H54 (cell line): ENCODE measurements at places on chromosomes 4 and X.

GRCh38 chrX:20720954-20721626 is 454.4 kb upstream of the RPS6KA3 start:
- no peak for DNase-seq

- no peak for DNase-seq
These were observed 35.6 kb upstream of the CDKN2AIP start for GRCh38 chr4:183408796-183409195.

DNA sequence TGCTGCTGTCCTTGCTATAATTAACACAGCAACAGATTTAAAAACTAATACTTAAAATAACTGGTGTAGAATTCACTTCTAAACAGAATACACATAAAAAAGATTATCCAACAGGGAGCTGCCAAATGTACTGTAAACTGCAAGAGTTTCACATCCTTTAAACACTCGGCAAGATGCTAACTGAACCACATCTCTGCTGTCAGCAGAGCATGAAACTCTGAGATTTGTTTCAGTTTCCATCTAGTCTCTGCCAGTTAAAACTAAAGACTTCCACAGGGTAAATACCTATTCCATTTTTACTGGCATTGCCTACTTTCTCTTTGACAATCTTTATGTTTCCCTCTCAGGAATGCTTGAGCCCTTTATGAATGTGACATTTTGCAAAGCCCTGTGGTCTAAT is 127.7 kb downstream of the SLC7A11 start:
- DNase-seq, result no peak

DNA sequence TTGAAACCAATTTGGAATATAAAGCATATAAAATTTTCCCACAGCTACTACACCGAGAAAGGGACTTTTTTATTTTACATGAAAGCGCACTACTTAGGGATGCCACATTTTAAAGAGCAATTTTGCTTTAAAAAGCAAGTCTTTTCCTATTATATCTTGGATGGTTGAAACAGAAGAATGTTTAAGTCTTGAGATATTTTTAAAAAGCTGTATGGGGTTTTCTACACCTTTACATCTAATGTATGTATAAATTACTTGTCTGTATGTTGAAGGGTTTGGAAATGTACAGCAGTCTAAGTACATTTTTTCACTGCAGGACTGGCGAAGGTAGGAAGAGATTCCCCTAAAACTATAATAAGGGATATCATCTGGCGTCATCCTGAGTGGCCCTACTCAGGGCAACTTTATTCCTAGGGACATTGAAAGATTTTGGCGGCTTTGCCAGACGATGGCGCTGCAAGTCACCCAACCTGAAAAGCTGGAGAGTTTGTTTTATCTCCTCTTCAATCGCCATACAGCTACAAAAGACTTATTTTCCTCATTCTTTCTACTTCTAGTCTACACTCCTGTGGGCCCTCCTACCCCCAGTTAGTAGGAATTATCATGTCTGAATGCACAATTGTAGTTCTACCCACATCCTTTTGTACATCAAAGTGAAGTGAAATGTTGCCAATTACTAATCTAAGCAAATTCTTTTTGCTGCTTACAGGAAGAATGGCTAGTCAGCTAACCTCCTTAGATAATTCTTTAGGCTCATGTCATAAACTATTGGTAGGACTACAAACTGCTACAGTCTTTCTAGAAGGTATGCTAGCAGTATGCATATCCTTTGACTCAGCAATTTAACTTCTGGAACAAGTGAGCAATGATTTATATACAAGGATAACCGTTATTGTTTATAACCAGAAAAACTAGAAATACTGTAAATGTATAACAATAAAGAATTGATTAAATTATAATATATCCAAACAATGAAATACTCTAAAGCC is 782 bp upstream of the NEK1 start:
- peak; percentile 18 for DNase-seq

DNA sequence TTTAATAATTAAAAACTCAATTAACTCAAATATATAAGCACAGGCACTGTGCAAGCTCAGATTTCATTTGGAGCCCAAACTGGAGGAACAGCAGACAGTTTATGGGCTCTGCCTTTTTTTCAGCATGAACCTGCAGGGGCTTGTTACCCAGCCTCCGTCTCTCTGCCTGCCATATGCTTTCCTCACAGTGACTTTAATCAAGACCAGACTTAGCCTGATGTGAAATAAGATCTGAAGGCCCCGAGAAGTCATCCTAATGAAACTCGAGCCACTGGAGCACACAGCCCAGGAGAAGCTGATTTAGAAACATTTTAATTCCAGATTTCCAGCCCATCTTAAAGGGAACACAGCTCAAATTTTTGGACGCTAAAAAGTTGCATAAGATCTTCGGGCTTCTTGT is 55.6 kb downstream of the SPATA18 start:
- DNase-seq, result no peak

GRCh38 chr4:186820391-186820891 is 96.8 kb upstream of the FAT1 start:
- DNase-seq, result no peak

- DNase-seq, result no peak
These were observed 4.5 kb downstream of the CHRDL1 start for GRCh38 chrX:110791071-110791470.

GRCh38 chrX:13078739-13079444 is 34.5 kb upstream of the FAM9C start:
- no peak for DNase-seq

GRCh38 chr4:158002173-158002572 is 170.7 kb downstream of the GASK1B start:
- DNase-seq, result no peak

- no peak for DNase-seq
These were observed 2518.5 kb downstream of the ARAP2 start for GRCh38 chr4:33725861-33726260.

DNA sequence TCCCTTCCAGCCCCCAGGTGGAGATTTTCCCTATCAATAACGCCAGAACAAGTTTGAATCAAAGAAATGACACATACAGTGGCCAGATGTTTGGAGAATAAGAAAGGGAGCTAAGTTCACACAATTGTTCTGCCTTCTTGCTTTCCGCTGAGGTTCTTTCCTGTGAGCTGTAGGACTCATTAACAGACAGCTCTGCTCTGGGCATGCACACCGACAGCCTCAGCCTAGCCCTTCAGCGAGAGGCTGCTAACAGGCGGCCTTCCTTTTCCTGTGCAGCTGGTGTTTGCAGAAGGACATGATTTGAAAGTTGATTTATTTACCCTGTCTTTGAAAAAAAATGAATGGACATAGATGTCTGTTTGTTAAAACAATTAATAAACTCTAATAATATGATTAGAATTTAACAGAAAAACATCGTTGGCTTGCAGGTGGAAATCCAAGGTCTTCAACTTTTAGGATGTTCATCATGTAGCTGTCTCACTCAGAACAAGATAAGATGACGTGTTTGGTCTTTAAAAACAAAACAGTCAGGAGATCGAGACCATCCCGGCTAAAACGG is 183.3 kb downstream of the KDR start:
- DNase-seq, result no peak

DNA sequence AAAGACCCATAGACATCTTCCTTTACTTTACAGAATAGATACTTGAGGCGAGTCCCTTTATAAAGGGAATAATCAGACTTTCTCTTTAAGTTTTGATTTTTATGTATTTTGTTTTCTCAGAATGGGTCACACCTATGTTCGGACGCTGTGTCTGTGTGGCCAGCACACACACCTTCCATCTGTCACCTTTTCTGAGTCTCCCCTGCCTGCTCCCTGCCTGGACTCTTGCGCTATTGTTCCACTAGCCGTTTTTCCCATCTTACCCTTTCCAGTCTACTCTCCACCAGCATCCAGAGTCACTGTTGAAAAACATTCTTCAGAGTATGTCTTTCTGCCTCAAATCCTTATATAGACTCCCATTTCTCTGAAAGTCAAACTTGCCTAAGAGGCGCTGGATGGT is 236.1 kb downstream of the MAML3 start:
- DNase-seq, result no peak

DNA sequence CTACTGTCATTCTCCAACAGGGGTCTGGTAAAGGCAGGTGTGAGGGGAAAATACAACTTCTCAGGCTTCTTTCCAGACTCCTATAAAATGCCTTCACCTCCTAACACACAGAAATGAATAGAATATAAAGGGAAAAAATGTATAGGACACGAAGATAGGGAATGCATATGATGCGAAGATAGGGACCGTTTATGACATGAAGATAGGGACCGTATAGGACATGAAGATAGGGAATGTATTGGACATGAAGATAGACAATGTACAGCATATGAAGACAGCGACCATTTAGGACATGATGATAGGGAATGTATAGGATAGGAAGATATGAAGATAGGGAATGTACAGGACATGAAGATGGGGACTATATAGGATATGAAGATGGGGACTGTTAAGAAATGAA is 10.5 kb downstream of the IRF2 start:
- DNase-seq, result no peak

GRCh38 chr4:155811083-155811482 is 52.3 kb downstream of the GUCY1B1 start:
- DNase-seq, result no peak

DNA sequence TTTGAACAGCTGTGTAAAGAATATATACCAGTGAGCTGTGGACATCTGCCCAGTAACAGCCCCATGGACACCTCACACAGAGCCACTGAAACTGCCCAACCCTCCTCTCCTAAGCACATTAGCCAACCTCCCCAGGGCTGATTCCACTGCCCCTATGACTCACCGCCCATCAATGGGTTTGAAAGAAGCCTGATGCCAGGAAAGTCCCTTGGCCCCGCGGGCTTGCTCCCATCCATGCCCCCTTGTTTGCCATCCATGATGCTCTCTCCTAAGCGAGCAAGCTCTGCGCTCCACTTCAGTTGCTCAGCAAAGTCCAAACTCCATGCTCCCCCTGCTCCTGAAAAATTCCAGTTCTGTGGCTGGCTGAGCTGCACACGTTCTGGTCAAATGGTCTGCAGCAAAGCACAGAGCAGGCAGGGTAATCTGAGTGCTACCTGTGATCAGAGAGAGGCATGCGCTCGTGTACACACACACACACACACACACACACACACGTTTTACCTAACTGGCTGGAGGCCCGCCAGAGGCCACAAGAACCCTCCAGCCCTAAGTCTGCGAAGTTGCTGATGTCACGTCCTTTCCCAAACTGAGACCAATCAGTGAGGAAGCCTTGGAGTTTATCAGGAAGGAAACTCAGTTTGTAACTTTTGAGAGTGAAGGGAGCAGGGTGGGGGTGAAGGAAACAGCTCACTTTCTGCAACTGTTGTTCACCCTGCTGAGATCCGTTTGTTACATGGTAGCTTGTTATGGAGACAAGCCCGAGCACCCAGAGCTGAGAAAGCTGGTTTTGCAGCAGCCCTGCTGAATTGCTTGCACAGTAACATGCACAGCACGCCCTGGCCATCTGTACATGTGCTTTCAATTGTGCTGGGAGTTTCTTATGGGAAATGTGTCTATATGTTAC is at the start of gene ASB9:
TSS of gene ASB9 (minus strand) at position 466 of the 904 bp plus-strand sequence. CDS start at position 257, 209 bp downstream.
- DNase-seq, result peak; percentile 42

- no peak for DNase-seq
These were observed 94.2 kb downstream of the TENM3 start for GRCh38 chr4:182337366-182337765.

DNA sequence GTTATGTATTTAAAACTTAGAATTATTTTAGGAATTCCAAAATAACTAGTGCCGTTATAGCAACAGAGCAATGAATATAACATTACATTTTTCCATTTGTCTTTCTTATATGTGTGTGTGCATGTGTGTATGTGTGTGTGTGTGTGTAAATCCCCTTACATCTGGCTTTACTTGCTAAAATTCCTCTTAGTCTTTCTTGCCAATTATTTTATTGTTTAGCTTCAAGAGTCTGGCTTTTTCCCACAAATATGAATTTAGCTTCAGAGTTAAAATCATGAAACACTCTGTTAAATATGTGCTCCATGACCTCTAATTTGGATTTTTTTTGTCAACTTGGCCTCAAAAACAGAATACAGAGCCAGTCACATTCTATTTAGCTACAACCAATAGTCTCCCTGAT is 18.9 kb downstream of the FGF13 start:
- DNase-seq, result no peak

GRCh38 chr4:8647626-8648025 is 55.1 kb downstream of the CPZ start:
- DNase-seq, result no peak

DNA sequence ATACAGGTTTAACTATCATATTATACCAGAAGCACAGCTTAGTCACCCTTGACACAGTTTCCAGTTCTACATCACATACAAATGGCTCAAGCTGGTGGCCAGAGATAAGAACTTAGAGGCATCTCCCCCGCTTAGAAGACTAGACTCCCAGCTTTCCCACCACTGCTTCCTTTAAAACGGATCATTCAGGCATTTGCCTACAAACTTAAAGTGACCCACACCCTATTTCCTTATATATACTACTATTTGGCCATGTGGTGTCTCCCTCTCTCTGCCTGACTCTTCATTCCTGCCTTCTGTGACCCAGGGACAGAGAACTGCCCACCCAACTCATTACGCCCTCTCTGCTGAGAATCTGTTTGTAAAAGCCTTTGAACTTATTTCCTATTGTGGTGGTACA is 781.2 kb upstream of the DIAPH2 start:
- DNase-seq, result no peak

DNA sequence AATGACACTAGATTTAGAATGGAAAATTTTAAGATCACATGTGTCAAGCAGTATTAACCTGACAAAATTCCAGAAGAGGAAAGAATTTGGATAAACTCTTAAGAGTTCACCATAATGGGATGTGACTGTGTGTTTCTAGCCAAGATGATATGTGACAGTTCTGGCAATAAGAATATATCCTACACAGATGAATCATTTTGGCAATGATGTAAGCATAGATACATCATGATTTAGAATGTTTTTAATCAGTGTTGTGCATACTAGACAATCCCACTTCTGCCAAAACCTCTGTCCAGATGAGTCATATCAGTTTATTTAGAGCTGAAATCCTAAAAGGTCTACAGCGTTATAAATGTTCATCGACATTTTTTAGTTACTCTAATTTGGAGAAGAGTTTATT is 48.8 kb downstream of the PTCHD1 start:
- no peak for DNase-seq

- DNase-seq, result no peak
These were observed 9.2 kb downstream of the VSIG4 start for GRCh38 chrX:66030505-66031317.

- no peak for DNase-seq
These were observed 46.3 kb upstream of the AFAP1 start for GRCh38 chr4:7985891-7986441.

DNA sequence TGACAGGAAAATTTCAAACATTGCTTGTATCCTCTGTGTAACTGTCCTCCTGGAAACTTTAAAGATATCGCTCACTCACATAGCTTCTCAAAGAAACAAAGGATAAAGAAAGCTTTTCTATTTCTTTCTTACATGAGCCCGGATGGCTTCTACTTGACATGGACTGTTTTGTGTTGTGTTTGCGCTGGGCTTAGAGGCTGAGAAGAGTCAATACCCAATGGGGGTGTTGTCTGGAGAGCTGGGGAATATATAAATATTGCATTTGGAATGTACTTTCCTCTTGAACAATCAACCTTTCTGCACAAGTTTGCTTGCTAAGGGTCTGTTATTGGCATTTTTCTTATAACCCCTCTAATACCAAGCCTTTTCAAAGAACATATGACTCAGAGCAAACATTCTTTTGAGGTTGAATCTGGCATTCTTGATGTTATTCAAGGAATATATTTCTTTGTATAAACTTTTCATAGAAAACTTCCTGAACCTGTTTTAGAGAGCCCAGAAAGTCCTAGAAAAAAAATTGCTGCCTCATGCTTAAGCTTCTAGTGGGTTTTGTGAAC is 331.9 kb downstream of the PACRGL start:
- no peak for DNase-seq

- no peak for DNase-seq
These were observed 188.9 kb downstream of the COL25A1 start for GRCh38 chr4:109113521-109113920.

- DNase-seq, result no peak
These were observed 97.3 kb upstream of the DDX3X start for GRCh38 chrX:41236629-41237028.
